AG20443 (cell line): ENCODE measurements at places on chromosomes 13 and 19.

DNA sequence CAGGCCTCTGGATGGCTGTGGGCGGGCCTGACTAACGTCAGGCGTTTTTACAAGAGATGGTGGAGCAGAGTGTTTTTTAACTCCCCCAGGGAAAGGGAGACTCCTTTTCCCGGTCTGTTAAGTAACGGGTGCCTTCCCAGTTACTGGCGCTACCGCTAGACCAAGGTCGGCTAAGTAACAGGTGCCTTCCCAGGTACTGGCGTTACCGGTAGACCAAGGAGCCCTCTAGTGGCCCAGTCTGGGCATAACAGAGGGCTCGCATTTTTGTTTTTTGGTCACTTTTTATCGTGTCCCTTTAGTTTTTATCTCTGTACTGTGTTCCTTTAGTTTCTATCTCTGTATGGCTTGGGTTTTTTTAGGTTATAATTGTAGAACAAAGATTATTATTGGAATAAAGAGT lies 10.0 kb downstream of the ZNF383 start:
- DNase-seq, result no peak

GRCh38 chr13:80716610-80717081 lies 375.7 kb upstream of the SPRY2 start:
- DNase-seq, result no peak

DNA sequence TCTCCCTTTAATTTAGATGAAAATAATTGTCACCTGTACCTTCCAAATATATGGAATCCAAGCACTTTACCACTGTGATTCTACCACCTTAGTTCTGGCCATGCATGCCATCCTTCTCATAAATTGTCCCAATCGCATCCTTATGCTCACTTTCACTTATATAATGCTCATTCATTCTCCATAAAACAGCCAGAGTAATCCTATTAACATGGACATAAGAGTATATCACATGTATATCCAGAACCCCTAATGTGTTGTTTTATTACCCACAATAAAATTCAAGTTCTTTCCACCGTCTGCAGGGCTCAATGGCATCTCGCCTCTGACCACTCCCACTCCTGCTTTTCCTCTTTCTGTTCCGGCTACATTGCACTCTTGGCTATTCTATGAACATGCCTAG lies 597.5 kb upstream of the MIR17HG start:
- no peak for DNase-seq

DNA sequence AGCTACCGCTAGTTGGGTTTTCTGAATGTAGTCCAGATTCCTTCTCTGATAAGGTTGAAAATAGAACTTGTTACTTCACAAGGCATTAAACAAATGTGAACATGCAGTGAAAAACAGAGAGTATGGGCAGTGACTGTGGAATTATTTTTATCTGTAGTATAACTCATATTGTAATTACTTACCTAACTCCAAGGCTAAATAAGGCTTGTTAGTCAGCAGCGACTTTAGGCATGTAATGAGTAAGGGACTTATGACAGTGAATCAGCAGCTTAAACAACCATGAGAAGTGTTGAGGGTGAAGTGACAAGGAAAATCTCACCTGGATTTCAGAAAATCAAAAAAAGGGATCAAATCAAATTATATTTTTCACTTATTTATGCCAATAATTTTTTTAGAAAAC lies 1719.5 kb upstream of the MIR17HG start:
- DNase-seq, result no peak

- DNase-seq, result peak; percentile 24
These were observed 12.9 kb downstream of the NHLRC3 start for GRCh38 chr13:39051157-39051556.
